ENCODE measurements at places on chromosomes 2 and 18.

- no peak for DNase-seq
Observed at GRCh38 chr2:12269041-12269972, 447.4 kb upstream of the TRIB2 start.

- DNase-seq = no peak
Observed at GRCh38 chr2:52220393-52220792, 1188.5 kb upstream of the NRXN1 start.

GRCh38 chr2:15636972-15637785 is 45.5 kb downstream of the DDX1 start:
- peak; percentile 71 for DNase-seq

DNA sequence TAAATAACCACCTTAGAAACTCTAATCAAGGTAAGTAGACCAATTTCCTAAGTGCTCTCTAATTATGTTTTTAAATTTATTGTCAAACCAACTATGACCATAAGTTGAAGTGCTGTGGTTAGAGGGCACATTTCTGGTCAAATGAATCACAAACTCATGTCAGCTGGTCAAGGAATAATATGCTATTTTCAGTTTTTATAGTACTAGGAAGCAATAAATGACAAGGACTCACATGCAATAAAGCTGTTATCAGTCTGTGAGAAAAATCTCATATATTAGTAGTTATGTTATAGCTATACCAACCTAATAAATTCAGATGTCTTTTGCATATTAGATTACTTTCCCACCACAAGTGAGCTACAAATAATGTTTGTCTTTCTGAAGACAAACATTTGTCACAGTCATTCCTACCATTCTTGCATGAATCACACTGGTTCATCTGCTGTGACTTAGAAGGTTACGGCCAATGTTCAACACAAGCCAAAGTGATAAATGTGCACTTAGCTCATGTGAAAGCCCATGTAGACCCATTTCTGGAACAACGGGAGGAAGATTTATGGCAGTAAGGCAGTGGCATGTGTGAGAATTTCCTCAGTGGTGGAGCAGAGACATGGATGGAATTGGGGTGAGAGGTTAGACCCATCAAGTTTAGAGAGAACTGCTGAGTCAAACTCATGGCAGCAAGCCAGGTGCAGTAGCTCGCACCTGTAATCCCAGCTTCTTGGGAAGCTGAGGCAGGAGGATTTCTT is 27.4 kb upstream of the CCNYL1 start:
- no peak for DNase-seq

GRCh38 chr2:39164089-39164488 is 43.2 kb upstream of the SOS1 start:
- DNase-seq = no peak

- DNase-seq = no peak
Observed at GRCh38 chr2:147851244-147851930, 6.6 kb downstream of the ACVR2A start.

DNA sequence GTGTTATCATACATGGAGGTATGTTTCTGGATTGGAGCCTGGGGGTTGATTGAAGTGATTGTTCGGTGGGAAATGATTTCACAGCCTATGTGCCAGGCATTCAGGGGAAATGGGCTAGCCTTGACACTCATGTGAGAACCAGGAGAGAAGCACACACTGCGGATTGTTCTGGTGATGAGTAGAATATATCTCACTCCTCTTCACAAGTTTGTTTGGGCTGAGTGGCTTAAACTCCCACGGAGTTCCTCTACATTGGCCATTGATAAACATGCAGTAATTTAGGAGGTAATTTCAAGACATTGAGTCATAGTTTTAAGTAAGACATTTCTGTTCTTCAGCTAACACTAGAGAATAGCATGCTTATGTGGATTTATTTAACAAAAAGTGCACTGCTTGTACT is 498.9 kb upstream of the NETO1 start:
- DNase-seq = no peak
